ENCODE measurements at places on chromosomes 2 and 18.

- DNase-seq = no peak
Observed at GRCh38 chr2:69366-70344, 23.4 kb upstream of the FAM110C start.

DNA sequence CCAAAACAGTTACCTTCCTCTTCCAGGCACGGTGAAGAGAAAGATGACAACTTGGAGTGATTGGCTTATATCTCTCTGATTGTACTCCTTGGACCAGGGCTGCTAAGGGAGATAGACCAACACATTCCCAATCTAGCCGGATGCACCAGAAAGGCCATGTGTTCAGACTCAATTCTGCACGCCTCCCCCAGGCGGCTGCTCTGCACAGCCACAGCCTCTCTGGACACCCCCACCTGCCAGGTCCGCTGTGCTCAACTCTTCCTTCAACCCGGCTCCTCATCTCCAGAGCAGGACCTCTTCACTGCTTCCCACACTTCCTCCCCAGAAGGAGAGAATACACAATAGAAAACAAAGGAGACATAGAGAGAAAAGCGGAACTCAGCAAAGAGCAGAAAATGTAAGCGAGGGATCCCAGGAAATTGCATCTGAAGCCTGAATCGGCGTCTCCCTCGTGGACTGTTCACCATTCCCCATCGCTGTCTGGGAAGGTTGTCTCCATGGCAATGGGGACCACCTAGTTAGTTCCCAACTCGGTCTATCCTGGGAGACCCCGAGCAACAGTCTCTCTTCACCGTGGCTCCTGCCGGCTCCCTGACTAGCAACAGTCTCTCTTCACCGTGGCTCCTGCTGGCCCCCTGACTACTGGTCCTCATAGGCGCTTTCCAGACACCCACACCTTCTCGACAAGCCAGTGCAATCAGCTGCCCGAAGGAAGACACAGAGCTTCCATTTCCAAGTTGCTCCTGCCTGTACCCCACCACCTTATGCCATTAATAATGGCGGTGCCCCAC lies 361.7 kb upstream of the MYT1L start:
- DNase-seq = no peak

DNA sequence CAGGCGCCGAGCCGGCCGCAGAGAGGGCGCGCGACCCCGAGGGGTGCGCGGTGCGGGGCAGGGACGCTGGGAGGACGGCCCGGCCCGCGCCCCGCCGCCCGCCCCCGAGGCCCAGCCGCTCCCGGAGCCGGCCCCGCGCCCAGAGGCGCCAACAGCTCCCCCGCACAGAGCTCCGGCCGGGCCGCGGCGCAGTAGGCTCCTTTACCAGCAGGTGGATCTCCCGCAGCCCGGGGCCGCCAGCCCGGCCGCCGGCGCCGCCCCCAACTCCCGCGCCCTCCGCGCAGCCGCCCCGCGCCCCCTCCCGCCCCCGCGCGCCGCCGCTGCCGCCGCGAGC lies 258 bp downstream of the MGAT4A start:
- no peak for DNase-seq

GRCh38 chr2:210324458-210324857 lies 9.5 kb upstream of the MYL1 start:
- DNase-seq = no peak

- DNase-seq = no peak
Observed at GRCh38 chr18:45335282-45336043, 279.8 kb upstream of the SLC14A2 start.

DNA sequence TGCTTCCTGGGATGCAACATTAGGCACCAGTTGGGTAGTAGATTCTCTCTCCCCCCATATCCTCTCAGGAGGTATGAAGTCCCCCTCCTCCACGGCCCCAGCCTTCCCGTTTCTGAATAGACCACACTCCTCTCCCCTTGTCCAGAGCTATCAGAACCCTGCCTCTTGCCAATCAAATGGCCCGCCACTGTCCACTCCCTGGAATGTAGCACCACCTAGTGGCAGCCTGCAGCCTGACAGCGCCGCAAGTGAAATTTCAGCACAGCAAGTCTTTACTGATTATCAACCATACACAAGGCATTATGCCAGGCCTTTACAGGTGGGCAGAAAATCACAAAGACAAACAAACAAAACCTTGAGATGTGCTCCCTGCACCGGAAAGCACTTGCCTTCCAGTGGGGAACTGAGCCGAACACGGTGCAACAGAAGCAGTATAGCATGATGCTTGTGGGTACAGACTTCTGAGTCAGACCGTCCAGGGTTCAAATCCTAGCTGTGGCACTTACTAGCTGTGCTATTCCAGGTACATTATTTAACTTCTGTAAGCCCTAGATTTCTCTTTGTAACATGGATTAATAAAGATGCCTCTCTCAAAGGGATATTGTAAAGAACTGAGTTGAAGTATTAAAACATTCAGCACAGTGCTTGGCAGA lies 174.0 kb downstream of the SMAD2 start:
- no peak for DNase-seq
